ENCODE measurements at places on chromosomes 2 and 18.
A peak's percentile ranks its signal among the peaks of the same experiment; 100 is the strongest.

DNA sequence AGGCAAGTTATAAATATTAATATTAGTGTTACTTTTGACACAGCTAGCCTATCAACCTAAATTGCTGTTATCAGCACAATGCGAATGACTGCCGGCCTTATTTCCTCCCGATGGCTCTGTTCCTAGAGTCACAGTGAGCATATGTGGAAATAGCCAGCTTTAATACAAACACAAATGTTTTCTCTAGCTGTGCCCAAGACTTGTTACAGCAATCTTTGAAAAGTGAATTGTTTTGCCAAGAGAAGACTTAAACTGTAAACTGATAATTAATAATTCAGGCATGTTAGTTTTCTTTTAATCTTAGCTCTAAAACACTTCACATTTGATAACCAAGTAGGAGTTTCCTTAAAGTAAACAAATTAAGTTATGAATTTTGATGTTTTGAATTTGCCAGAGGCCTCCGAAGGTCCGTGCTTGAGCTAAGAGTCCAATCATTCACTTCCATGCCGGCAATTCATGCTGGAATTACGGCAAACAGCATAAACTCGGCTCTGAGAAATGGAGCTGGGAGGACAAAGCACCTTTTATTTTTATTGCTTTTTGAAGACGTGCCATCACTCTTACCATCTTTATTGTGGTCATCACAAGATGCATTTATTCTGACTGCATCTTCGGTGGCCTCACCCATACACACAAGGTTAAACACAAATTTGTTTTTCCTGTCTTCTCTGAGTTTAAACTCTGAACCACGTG, 184.5 kb upstream of the CWC22 start:
- DNase-seq, result no peak

- DNase-seq, result no peak
These were observed 44.1 kb downstream of the ZNF385B start for GRCh38 chr2:179817181-179817841.

- DNase-seq, result no peak
These were observed 1898.4 kb upstream of the CELF4 start for GRCh38 chr18:39464006-39464405.

DNA sequence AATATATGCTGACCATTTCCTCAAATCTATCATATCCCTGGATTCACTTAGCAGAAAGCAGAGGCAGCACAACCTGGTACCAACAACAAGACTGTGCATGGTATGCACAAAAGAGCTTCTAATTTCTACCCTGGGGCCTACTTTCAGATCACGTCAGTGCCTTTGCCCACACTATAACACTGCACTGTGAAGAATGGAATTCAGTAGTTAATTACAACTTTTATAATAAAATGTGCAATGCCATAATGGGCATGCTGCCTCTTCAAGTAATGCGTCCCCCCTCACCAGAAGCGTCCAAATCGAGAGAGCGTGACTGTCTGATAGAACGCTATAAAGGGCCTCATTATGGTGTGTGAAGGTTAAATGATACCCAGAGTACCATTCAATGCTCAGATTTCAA, 328.1 kb upstream of the PKDCC start:
- no peak for DNase-seq

GRCh38 chr2:11097038-11097720, 58.1 kb upstream of the SLC66A3 start:
- DNase-seq, result no peak

DNA sequence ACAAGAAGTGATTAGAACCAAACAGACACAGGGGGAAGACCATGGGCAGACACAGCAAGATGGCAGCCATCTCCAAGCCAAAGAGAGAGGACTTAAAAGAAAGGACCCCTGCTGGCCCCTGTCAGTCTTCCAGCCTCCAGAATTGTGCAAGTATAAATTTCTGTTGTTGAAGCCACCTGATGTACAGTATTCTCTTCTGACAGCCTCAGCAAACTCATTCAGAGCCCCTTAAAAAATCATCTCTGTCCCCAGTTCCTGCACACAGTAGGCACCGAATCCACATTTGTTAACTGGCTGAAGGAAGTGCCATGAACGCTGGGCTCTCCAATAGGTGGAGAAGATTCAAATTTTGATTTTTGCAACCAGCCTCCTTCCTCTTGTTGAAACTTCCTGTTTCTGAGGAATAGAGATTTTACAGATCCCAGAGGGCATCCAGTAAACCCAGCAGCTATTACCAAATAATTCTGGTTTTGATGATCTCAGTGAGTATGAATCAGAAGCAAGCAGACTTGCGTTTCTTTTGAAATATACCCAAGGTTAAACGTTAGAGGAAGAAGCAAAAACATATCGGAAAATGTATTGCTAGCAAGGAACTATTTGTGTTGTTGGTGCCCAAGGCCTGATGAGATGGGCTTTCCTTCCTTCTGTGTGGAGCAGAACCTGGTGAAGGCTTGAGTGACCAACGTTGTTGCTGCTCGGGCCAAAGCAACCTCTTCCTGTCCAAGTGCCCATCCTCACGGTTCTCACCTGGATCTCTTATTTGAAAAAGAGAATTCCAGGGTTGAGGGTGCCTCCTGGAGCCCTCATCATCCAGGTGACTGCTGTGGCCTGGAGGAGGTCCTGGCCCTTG, 47.7 kb upstream of the PLB1 start:
- DNase-seq, result peak; percentile 68

- DNase-seq, result no peak
These were observed 677.7 kb downstream of the CNTNAP5 start for GRCh38 chr2:124702777-124703176.

DNA sequence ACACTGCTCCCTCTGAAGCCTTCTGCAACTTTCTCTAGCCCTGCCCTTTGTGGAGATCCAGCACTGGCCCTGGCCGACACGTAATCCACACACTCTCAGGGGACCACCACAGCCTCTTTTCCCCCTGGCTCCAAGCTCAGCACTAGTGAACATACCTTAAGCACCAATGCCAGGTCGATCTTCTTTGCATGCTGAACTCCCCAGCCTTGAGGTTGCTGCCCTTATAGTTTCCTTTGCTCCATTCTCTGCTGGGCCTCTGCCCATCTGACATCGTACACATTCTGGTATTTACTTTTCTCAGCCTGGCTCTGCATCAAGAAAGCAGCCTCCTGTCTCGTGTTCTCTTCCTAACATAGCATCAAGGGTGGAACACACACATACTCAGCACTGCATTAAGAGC, 361.5 kb downstream of the LPIN1 start:
- no peak for DNase-seq

DNA sequence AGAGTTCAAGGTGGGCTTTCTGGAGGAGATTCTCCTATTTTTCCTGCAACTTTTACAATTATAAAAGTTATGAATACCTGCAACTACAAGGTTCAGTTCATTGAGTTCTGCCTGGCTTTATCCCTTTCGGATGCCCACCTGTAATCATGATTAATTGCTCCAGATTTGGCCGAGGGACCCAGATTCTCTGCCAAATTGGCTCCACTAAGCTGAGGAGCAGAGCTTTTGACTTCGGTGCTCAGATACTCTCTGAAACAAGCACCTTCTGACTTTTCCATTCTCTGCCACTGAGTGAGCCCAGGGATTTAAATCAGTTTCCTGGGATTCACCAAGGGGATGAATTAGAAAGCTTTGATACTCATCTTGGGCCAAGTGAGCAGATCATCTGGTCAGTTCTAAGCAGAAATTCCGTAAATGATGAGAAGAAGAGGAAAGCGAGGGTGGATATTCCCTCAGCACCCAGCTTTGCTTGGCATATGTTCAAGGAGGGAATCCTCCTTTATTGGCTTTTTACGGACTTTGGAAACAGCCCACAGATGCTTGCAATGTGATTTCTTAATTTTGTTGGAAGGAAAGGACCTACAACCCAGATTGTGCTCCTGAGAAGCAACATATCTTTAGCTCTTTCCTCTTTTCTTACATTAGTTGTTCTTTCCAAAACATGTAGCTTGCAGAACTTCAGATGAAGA, 179.2 kb downstream of the SETBP1 start:
- DNase-seq, result no peak

- DNase-seq, result no peak
These were observed 117.8 kb downstream of the ACKR3 start for GRCh38 chr2:236687296-236687965.

DNA sequence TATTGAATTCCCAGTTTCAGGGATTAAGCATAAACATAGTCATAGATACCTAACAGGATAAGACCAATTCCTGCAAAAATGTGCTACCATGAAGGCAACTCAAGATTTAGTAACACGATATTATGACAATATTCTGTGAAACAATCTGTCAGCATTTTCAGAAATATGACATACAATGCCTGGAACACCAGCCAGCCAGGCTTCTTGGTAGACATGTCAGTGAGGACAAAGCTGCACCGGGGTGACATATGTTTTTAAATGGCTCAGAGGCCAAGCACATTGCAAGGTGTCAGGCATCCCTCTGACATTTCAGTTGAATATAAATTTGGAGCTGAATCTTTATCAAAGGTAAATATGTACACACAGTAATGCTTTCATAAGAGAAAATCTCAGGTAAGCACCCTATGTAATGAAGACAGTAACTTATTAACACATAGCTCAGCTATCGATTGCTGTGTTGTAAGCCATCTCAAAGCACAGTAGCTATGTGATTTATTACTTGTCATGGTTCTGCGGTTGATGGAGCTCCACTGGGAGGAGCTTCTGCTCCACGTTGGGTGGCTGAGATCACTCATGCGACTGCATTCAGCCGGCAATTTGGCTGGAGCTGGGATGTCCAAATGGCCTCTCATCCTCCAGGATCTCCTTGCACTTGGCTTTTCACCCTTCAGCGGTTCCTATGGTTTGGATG, 31.9 kb upstream of the EML6 start:
- DNase-seq, result no peak

DNA sequence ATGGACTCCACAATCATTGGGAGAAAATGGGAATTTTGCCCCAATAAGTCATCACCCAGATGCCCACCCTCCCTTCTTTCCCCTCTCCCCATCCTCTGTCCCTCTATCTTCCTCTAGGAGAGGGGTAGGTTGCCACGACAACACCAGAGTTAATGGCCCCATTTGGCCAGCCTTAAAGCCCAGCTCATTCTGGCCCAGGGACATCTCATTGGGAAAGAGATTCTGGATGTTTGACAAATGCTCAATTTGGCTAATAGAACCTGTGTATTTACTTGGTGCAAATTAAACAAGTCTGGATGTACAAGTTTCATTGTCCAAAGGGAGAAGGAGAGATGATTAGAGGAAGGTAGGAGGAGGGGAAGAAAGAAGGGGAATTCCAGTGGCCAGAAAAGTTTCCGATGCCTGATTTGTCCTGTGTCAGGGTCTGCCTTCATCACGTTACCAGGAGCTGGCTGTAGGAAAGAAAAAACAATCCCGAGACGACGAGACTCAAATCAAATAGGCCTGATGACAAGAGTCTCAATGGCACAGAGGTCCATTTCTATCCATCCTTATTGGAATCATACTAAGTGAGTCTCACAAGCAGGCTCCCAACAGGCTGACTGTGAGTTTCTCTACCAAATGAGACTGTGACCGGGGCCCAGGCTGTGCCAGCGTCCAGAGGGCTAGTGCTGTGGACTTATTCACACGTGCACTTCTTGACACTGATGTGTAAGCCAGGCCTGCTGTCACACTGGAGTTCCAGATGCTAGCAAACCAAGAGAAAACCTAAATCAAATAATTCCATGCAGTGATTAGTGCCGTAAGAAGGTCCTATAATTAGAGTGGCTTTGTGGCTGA, 265.2 kb upstream of the APCDD1 start:
- no peak for DNase-seq

DNA sequence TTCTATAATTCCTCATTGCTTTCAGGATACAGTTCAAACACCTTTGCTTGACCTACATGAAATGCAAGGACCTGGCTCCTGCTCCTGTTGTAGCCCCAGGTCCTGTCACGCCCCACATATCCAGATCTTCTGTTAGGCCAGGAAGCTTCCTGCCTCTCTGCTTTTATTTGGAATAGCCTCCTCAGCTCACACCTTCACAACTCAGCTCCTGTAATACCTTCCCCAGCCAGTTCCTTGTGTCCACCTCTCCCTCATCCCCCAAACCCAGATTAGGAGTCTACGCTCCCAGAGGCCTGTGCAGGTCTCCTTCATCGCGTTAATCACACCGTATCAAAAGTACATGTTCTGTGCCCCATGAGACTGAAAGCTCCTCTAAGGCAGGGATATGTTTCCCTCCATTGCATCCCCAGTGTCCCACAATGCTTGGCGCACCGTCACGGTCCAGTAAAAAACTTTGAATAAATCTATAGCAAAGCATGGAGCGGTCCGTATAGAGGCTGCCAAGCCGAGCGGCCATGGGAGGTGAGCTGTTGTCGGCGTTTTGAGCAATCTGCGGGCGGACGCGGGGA, 371 bp downstream of the MDH1B start:
- no peak for DNase-seq

DNA sequence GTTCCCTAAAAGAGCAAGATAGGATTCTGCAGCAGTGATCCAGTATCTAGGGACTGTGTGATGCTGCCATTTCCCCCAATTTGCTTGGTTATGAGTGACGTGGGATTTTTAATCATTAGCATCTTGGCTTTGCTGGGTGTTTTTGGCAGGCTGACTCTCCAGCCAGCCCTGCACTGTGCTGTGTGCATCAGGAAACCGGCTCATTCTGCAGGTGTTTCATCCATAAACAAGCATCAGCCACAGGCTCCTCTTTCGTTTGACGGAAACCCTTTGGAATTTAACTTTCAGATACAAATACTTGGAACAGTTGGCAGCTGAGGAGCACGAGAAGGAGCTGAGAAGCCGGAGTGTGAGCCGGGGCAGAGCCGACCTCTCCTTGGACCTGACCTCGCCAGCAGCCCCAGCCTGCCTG, 135.9 kb downstream of the TPGS2 start:
- DNase-seq, result no peak

- peak; percentile 24 for DNase-seq
These were observed 229.1 kb upstream of the FN1 start for GRCh38 chr2:215664847-215665525.

- DNase-seq, result no peak
These were observed 511.3 kb downstream of the FBXO15 start for GRCh38 chr18:73636355-73636754.

- no peak for DNase-seq
These were observed 199.8 kb downstream of the CLIP4 start for GRCh38 chr2:29314816-29315571.

DNA sequence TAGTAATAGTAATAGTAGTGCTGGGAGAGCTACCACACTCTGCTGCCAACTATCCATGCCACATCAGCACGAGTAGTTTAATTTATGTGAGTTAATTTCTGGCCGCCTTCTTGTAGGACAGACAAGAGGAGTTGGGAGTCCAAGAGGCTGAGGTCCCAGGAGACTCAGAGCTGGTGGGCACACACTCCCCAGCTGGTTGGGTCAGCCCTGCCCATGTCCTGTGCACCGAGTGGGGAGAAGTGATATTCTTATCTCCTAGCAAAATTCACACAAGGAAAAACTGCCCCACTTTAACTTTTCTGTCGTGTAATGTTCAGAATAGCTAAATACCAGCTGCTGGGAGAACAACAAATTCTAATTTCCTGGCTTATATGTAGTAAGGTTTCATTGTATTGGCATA, 15.2 kb upstream of the MAP4K4 start:
- DNase-seq, result no peak

GRCh38 chr2:64274399-64275173, 130.4 kb upstream of the PELI1 start:
- no peak for DNase-seq

GRCh38 chr18:40179729-40180461, 1775.1 kb upstream of the PIK3C3 start:
- no peak for DNase-seq

- DNase-seq, result no peak
These were observed 20.4 kb upstream of the SH3BP4 start for GRCh38 chr2:234931371-234931770.
